CD4-positive, alpha-beta T cell treated with Interleukin-6 at 100 ng/mL for 8 hours (primary cell): ENCODE measurements at places on chromosomes 1 and 21.

GRCh38 chr1:211613951-211614350 is 35.0 kb upstream of the SLC30A1 start:
- DNase-seq, result no peak

DNA sequence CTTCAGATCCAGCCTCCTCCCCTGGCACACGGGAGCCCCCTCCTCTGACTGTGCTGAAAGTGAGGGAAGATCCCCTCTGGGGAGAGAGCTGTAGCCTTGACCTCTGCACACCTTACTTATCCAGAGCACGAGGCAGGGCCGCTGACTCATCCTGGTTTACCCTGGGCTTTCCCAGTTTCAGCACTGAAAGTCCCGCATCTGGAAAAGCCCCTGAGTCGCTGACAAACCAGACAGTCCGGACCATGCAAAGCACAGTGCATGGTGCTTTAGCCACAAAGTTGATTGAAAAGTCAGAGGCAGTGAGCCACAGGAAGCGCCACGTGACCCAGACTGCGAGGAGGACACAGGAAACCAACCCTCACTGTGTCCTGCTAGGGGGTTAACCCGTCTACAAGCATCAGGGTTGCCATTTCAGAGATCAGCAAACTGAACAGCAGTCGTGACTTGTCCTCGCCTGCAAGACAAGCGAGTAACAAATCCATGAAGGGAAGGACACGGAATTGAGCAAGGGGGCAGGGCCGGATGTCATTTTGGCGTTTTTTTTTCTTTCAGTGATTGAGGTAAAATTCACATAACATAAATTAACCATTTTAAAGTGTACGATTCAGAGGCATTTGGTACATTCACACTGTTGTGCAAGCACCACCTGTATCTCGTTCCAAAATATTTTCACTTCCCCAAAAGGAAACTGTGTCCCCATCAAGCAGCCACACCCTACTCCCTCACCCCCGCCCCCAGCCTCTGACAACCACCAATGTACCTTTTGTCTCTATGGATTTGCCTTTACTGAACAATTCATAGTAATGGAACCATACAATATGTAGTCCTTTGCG is 19.9 kb upstream of the IFNGR2 start:
- peak; percentile 65 for DNase-seq

- DNase-seq, result no peak
These were observed 104.7 kb downstream of the MRPS6 start for GRCh38 chr21:34177919-34178567.

GRCh38 chr1:115537415-115537814 is 104.4 kb upstream of the VANGL1 start:
- no peak for DNase-seq

DNA sequence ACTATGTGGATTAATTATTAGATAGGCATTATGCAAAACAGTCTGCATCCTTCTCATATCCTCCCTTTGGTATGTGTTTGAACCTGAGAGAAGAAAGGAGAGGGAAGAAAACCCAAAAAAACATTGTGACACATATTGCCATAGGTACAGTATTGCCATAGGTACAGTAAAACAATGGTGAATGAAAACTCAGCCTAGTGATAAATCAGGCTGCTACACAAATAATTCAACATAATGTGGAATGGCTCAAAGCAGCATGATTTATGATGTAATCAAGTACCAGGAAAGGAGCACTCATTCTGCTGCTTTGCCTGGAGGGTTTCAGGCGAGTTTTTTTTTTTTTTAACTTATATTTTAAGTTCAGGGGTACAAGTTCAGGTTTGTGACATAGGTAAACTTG is 213.9 kb upstream of the LYPLAL1 start:
- DNase-seq, result no peak

- no peak for DNase-seq
These were observed 5.8 kb upstream of the C1orf159 start for GRCh38 chr1:1121611-1122077.

- no peak for DNase-seq
These were observed 9.9 kb downstream of the PRKCZ start for GRCh38 chr1:2060072-2060471.
